ENCODE measurements at places on chromosomes 3 and 15.

GRCh38 chr15:46354443-46354842 lies 719.6 kb downstream of the SQOR start:
- no peak for DNase-seq

DNA sequence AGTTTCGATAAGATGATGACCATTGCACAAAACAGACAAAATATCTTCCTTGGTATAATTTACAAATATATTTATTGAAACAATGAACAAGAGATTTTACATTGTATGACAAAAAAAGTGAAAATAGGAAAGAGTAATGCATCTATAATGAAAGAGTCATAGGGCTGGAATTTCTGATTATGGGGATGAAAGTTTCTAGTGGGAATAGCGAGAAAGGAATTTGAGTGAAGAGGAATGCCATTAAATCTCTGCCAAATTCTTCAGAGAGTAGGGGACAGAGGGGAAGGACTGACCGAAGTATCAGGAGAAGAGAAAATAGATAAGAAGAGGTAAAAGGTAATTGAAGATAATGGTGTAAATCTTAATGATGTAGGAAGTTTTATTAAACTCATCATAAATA lies 125.4 kb downstream of the VGLL3 start:
- no peak for DNase-seq

DNA sequence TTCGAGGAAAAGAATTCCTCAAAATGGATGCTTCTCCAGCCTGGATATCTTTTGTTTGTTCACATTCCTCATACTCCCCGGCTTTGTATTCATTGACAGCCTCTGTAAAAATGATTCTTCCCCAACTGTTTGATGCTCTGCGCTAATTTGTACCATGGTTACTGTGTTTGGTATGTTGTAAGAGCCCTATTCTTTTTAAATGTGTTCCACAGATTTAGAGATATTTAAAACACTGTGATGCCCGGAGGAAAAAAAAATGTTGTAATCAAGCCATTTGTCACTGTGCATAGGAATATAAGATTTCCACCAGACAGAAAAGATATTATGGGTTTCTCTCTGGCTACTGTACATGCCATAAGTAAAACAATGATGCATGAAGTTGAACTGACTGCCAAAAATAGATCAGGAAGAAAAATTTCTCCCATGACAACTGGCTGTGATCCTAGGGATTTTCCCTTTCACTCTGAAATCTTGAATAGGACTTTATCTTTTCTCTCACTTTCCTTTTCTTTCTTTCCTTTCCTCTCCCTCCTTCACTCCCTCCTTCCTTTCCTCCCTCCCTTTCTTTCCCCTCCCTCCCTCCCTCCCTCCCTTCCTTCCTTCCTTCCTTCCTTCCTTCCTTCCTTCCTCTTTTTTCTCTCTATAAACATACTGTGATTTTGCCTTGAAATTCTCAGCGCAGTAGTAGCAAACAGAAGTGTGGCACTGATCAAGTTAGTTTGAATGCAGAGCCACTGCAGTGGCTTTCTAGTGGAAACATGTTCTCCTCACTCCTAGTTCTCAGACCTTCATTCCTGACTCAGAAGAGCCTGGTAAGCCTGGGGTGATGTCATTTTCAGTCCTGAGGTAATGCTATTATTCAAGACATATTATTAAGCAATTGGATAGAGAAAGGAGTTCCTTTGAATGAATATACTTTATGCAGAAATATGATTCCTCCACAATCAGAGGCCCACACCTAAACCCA lies 254.9 kb upstream of the TBL1XR1 start:
- no peak for DNase-seq

DNA sequence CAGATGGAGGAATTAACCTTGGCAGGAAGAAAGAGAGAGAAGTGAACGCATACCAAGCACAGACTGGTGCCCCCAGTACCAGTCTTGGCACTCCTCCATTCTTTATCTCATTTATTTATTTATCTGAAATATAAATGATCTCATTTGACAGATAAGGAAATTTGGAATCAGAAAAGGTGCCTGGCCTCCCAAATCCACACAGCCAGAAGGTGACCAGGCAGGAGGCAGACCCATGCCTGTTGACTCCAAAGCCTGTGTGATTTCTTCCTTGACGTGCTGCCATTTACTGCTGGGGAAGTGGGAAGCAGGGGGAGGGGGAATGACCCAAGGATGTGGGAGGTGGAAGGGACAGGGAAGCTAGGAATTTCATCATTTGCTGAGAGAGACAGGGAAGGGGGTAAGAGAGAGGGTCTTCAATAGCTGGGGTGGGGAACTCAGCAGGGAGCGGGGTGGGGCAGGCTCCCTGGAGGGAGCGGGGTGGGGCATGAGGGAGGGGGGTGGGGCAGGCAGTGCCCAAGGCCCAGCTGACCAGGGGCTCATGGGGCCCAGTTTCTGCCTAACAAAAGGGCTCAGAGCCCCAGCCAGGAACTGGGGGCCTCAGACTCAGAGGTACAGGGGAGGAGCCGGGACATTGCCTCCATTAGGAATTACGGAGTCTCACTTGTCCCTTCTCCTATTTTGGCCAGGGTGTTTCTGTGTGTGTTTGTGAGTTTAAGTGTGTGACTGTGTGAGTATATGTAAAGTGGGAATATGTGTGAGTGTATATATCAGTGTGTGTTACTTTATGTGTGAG lies 63.0 kb downstream of the MINAR1 start:
- DNase-seq = no peak

DNA sequence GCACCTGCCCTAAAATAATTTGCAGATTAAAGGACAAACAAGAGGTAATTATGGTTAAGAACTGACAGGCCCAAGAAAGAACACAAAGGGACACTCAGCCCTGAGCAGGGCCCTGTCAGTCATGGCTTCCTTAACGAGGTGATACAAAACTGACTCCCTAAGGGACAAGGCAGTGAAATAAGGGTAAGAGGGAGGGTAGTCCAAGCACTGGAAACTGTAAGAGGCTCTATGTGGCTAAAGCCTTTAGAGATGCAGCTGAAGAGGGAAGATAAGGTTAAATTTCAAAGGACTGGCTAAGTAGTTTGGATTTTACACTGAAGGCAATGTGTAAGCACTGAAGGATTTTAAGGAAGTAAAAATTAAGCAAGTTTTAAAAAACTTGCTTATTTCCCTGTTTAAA lies 3.9 kb downstream of the ATR start:
- no peak for DNase-seq

DNA sequence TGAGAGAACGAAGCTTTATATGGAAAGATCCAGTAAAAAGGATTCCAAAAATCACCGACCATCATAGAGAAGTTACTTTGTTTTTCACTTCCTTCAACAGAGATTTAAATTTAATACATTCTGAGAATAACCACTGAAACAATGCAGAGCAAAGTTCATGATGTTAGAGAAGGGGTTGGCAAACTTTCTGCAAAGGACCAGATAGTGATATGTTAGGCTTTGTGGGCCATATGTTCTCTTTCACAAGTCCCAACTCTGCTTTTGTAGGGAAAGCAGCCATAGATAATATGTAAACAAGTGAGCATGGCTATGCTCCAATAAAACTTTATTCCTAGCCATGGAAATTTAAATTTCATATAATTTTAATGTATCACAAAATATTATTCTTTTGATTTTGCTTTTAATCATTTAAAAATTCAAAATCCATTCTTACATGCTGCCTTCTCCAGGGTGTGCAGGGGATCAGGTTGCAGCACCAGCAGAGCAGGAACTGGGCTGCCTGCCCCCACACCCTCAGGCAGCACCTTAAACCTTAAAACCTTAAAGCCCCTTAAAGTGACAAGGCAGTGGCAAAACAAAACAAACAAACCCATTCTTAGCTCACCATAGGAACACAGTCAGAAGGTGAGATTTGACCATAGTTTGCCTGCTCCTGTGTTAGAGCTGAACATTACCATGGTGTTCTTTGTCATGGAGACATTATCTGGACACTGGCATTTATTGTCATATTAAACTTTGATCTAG lies 16.9 kb upstream of the IGSF10 start:
- DNase-seq = no peak

GRCh38 chr3:11076711-11077110 lies 77.6 kb upstream of the HRH1 start:
- no peak for DNase-seq

GRCh38 chr3:186382217-186382885 lies 20.3 kb upstream of the DGKG start:
- DNase-seq = no peak

DNA sequence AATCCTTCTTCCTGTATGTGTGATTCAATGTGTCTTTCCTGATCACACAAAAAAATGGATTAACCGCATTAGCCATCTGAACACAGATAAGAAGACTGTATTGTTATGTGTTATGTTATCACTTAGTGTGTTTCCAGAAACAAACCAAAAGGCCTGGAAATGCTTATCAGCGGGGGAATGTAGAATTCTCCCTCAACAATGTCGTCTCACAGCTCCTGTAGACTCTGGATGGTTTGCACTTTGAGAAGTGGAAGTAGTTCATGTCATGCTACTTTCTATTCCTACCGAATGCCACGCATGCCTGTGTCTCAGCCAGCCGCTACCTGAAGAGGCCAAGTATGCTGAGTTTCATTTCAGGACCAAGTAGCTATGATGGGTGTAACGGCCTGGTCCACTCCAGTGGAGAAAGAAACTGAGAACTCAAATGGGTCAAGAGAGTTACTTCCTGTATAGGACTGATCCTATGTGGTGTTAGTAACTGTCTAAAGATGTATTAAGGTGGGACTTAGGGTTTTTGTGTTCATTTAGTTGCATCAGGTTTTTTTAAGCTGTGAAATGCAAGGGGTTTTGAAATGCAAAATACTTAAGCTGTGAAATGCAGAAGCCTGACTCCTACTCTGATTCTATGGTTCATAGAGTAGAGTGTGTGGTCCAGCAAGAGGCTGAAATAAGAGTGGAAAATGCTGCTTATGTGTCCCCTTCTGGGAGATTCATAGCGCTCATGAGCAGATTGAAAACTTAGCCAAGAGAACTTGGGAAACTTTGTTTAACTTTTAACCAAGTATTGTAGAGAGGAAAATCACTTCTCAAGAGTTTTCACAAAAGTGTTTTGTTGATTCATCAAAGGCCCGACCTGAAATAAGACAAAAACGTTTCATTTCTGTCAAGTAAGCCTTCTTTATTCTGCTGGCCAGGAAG lies 118.5 kb upstream of the LMOD3 start:
- no peak for DNase-seq

GRCh38 chr3:34886443-34886842 lies 752.9 kb upstream of the ARPP21 start:
- DNase-seq = no peak

GRCh38 chr3:187624588-187624987 lies 45.6 kb downstream of the SST start:
- DNase-seq = no peak

- no peak for DNase-seq
Observed at GRCh38 chr3:86624192-86624591, 366.8 kb downstream of the VGLL3 start.

- no peak for DNase-seq
Observed at GRCh38 chr15:91967935-91968606, 114.6 kb downstream of the SLCO3A1 start.

- no peak for DNase-seq
Observed at GRCh38 chr3:14453876-14454638, 51.7 kb downstream of the SLC6A6 start.

GRCh38 chr15:70120958-70121623 lies 23.4 kb upstream of the TLE3 start:
- no peak for DNase-seq

GRCh38 chr3:76456322-76456721 lies 583.6 kb upstream of the ROBO2 start:
- no peak for DNase-seq

DNA sequence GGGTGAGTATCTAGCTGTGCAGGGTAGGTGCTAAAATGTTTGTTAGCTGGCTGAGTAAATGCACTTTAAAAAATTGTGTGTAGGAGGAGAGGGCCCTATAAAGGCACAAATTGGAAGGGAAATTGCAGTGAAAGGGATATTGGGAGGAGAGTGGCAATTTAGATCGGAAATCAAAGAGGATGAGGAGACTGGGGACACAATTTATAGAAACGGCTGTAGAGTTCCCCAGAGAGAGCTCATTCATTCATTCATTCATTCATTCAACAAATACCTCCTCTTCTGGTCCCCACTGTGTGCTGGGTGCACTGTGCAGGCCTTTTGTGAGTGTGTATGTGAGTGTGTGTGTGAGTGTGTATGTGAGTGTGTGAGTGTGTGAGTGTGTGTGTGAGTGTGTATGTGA lies 2.4 kb downstream of the DNAJA4 start:
- DNase-seq = no peak

DNA sequence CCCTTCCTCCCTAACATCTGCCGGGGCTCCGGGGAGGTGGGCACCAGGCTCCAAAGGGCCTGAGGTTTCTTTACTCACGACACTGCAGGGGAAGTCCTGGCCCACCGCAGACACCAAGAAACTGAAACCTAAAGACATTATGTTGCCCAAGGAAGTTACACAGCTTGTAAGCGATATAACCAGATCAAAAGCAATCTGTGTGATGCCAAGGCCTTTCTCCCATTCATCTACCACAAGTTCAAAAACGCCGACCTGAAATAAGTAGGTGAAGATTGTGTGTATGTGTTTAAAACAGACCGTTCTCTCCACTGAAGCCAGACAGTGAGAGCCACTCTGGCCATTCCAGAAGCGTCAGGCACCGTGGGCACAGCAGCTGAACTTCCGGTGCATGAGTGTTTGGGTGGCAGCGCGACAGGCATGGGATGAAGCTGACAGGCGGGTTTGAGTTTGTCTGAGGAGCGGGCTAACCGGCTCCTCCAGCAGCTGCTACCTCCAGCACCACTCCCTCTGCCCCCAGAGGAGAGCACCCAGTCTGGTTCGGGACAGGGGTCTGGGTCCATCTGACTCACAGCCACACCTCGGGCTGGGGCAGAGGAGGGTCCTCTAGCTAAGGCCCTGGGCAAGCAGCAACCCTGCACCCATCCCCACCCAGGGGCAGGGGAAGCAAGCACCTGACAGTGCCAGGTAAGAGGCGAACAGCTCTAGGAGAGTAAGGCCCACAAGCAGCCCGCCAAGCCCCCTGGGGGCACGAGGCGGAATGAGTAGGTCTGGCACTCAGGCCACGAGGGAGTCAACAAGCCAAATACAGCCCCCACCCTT lies 1.3 kb downstream of the TNK2 start:
- DNase-seq = no peak

DNA sequence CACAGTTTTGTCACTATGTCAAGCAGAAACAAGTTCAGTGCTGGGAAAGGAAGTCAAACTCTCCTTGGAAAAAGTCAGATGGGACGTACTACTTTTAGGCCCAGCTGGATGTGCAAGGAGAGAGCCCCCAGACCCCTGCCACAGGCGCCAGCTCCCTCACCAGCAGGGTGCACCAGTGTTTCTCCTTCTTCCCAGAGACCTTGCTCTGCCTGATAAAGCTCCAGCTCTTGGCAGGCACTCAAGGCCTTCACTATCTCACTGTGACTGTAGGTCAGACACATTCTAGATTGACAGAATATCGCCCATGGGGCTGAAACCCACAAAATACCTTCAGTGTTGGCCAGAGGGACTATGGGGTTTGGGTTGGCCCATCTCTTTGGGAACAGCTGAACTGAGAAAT lies 54.8 kb upstream of the CHRNB4 start:
- DNase-seq = no peak
